ENCODE measurements at places on chromosomes 2 and 18.
A peak's percentile ranks its signal among the peaks of the same experiment; 100 is the strongest.

- DNase-seq: no peak
Measured at GRCh38 chr2:44055229-44055628, 59.4 kb upstream of the LRPPRC start.

- DNase-seq: no peak
Measured at GRCh38 chr18:79526468-79527460, 131.0 kb downstream of the NFATC1 start.

GRCh38 chr2:113203901-113204519, 30.2 kb downstream of the PSD4 start:
- peak; percentile 41 for DNase-seq

GRCh38 chr18:50528806-50529205, 31.1 kb upstream of the MAPK4 start:
- no peak for DNase-seq

DNA sequence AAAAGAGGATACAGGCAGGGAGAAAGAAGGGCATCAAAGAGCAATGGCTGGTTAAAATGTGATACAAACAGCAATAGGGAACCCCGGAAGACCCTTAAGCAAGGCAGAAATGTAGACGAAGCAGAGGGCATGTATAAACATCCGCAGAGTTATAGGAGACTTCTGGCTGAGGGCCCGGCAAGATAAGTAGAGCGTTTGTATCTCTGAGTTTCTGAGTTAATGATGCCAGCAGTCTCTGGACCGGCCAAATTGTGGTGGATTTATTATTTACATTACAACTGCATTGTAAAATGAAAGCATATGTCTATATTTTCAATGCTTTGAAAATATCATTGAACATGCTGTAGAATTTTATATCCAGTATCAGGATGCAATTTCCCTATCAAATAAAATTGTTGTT, 148.0 kb upstream of the KCTD1 start:
- no peak for DNase-seq

GRCh38 chr2:19225931-19226330, 132.5 kb downstream of the OSR1 start:
- no peak for DNase-seq

- no peak for DNase-seq
Measured at GRCh38 chr2:69054431-69054830, 41.5 kb downstream of the ANTXR1 start.

DNA sequence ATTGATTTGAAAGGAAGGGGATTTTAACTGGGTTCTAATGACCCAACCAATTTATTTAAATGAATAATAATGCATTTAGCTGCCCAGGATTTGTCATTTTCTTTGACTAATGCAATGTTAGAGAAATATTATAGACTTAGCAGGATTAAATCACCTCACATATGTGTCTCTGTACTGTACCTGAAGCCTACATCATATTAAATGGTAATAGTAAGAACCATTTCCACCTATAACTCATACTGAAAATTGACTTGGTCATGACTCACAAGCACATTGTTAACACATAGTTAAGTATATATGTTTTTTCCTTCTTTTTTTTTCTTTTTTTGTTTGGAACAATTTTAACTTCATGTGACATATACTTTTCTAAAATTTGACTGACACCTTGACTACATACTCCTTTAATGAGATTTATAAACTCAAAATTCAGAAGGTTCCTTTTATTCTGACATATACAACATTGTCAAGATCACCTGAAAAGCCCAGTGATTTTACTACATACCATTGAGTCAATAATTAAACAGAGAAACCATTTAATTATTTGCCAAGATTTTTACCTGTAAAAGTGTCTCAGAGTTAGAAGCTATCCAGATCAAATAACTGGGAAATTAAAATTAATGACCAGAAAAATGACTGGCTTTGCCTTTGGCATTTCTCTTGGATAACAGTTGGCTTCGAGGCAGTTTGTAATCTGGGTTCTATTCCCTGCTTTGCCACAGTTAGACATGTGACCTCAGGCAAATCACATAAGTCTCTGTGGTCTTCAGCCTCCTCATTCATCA, 58.8 kb upstream of the CDC42EP3 start:
- DNase-seq: no peak
